T-cell (primary cell): ENCODE measurements at places on chromosomes 3 and 15.

GRCh38 chr15:39154227-39154638, 426.6 kb upstream of the THBS1 start:
- no peak for DNase-seq

DNA sequence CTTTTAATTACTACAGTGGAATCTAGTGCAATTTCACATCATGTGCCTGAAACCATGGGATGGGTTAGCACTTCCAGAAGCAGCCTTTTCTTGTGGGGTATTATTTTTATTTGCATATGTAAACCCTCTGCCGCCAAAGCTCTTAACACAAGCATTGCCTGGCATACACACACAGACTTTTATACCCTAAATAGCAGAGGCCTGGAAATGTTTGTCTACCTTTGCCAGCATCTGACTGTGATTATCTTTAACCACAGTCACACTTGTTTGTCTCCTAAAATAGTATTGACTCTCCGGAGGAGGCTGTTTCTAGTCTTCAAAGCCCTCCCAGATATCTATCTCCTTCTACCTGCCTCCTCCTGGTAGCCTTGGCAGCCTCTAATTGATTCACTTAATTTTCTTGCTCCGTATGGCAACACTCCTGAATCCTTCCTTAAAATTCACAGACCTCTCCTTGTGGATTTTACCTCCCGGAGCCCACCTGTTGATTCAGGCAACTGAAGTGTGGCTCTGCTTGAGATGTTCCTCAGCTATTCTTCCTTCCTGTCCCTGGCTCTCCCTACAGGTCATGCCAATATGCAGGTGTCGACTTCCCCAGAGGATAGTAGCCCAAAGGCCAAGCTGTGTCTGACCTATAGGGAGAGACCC, 127.1 kb upstream of the UMPS start:
- no peak for DNase-seq

DNA sequence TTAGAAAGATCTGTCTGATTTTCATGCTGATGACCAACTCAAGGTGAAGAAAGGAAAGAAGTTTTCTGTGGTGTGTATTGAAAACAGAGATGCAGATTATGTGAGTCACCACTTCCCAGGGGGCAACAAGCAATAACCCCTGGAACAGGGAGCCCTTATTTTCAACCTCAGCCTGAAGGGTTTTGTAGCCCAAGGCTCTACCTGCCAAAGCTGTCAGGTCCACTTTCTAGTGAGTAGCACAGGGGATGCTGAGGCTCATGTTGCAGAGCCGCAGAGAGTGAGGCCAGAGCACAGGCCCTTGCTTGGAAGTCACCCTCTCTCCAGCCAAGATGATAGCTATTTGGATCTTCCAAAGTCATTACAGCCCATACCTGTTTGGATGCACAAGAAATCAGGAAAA, 152.2 kb upstream of the SLC24A5 start:
- no peak for DNase-seq

- no peak for DNase-seq
These were observed 88.6 kb downstream of the GTPBP8 start for GRCh38 chr3:113079218-113079961.

DNA sequence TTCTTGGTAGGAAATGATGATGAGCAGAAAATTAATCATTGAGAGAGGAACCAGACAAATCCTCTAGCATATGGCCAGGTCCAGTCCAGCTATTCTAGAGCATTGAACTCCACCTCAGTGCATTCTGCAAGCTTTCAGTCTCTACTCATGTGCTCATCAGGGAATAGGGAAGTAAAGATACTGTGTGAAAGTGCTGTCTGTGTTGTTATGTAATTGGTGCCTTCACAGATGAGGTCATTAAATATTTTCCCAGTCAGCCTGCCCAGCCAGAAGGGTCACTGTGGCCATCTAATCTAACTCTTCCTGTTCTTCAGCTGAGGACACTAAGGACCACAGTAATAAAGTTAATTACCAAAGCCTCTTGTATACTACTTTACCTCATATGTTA, 28.2 kb downstream of the C3orf62 start:
- no peak for DNase-seq

GRCh38 chr15:57364282-57365007, 11.9 kb upstream of the CGNL1 start:
- DNase-seq, result no peak

GRCh38 chr3:38116471-38117162, 20.3 kb downstream of the ACAA1 start:
- DNase-seq, result no peak

DNA sequence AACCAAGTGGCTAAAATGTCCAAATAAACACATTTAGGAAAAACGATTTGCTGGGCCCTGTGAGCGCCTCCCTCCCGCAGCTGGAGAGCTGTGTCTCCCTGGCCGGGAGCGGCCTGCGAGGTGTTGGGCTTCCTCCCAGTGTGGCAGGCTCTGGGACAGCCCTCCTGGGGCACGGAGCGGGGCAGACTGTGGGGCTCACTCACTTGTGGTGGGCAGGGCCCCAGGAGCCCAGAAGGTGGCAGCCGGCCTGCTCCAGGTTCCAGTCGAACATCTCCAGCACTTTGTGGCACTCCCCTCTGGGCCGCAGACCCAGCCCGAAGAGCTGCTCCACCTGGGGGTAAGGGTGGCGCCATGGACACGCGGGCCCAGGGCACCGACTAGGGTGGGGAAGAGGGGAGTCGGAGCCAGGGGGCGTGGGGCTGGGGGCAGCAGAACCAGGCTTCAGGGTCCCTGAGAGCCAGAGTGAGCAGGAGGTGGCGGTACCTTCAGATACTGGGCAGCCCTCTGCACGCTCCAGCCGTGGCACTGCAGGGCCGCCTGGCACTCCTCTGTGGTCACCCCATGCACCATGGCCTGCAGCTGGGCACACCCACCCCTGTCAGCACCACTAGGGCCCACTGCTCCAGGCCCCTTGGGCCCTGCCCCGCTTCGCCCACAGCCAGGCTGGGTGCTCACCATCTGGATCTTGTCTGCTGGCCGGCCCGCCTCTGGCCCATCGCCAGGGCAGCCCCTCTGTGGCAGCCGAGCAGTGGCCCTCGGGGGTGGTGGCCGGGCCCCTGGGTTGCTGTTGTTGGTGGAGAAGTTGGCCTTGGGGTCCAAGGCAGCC, 41.5 kb downstream of the TNK2 start:
- no peak for DNase-seq

GRCh38 chr3:9473496-9474065, 76.2 kb downstream of the SETD5 start:
- no peak for DNase-seq

DNA sequence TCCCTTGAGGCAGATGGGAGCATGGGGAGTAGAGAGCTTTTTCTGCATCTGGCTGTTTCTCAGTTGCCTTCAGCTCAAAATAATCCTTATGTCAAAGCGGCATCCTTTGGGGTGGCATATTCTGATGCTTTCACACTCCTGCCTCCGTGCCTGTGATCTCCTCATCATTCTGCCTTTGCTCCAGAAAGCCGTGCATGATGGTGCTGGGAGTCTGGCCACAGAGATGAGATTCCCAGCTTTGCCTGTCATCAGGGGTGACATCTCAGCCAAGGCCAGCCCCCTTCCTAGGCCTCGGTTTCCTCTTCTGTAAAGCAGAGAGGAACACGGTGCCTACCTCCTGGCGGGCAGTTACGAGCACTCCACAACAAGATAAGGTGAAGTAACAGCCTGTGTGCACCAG, 96.3 kb upstream of the ALDH1A3 start:
- no peak for DNase-seq

GRCh38 chr3:57227930-57228751, 612 bp downstream of the APPL1 start:
- no peak for DNase-seq

GRCh38 chr3:14479591-14479990, 60.6 kb downstream of the GRIP2 start:
- no peak for DNase-seq

DNA sequence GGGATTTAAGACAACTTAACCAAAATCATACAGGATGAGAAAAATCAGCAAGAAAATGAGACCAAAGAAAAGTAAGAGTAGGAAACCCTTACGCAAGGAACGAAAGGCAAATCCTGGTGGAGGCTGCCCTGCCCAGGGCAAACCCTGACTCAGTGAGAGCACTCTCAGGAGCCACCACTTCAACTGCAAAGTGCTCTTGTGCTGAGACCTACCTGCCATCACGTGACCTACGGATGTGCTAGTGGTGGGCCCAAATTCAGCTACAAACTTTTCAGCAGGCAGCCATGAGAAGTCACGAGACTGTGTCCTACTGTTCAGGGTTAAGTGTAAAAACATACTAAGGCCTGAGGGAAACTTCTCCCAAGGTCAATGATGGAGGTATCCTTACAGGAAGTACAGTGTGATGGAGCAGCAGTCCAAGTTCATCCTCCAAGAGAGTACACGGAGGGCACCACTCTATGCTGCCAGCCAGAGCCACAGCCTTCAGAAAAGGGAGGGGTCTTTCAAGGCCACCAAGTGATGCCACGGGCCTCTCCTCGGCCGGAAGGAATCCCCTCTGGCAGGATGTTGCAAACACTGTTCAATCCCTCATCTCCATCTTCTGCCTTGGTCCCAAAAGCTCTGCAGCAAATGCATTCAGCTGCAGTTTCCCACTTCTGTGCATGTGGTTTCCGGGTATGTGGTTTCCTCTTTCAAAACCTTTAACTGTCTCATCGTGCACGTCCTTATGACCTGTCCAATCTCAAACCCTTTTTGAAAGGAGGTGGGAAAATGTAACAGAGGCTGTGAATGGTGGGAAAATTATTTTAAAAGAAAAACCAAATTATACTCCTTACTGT, 9.5 kb downstream of the CHSY1 start:
- no peak for DNase-seq

GRCh38 chr3:21860082-21860475, 109.1 kb upstream of the ZNF385D start:
- no peak for DNase-seq

- DNase-seq, result no peak
These were observed 42.5 kb upstream of the MYO5C start for GRCh38 chr15:52338058-52338457.

GRCh38 chr3:36366308-36366707, 14.0 kb upstream of the STAC start:
- no peak for DNase-seq

DNA sequence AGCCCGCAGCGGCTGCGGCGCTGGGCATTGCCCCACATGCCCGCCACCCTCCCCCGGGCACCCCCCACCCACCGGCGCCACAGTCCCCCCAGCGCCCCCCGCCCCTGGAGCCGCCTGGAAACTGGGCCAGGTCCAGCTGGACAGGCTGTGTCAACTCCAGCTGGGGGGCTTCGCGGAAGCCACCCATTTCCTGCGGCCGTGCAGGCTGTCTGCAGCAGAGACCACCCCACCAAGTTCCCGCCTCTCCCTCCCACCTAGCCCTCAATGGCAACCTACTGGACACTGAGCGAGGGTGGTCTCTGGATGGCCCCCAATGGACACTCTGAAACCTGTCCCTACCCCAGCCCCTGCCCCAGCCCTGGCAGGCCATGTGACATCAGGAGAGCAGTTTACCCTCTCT, 62.8 kb upstream of the GATA2 start:
- no peak for DNase-seq

- peak; percentile 9 for DNase-seq
These were observed 455 bp upstream of the ABHD17C start for GRCh38 chr15:80694611-80695098.

DNA sequence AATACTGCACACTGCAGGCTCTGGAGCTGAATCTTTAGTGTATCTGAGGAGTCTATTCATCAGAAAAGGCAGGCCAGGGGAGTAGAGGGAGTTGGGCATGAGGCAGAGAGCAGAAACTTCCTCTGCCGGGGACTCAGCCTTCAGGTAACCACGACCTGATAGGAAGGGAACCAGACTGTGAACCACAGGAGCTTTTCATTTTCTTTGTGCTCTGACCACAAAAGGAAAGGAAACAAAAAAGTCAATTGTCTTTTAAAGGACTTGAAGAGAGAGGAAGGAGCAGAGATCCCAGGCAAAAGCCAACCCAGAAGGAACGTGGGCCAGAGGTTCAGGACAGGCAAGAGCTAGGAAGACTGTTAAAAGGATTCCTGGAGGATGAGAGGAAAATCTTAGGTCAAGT, 573.3 kb downstream of the EPHB1 start:
- no peak for DNase-seq

GRCh38 chr3:160112481-160112880, 112.7 kb upstream of the C3orf80 start:
- DNase-seq, result no peak

- DNase-seq, result no peak
These were observed 229.0 kb upstream of the C2CD4B start for GRCh38 chr15:62394079-62394478.

- DNase-seq, result no peak
These were observed 1.4 kb upstream of the NSMCE3 start for GRCh38 chr15:29270976-29271375.

- no peak for DNase-seq
These were observed 125.6 kb downstream of the CADPS start for GRCh38 chr3:62749657-62750056.

- DNase-seq, result no peak
These were observed 88.6 kb downstream of the SLCO3A1 start for GRCh38 chr15:91941871-91942658.

DNA sequence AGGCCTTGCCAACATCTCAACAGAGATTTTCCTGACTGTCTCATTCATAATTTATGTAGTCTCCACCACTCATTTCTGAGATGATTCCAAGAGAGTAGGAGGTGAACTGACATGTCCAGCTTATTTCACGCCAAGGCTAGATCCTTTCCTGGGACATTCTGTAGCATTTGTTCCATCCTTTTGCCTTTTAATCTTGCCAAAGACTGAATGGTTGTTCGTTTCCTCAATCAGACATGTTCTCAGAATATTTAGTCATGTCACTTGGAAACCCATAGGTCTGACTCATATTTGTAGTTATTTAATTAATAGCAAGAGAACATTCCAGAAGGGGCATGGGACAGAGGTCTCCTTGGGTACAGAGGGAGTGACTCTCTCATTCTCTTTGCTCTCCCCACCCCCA, 80.9 kb downstream of the DHX36 start:
- DNase-seq, result no peak

DNA sequence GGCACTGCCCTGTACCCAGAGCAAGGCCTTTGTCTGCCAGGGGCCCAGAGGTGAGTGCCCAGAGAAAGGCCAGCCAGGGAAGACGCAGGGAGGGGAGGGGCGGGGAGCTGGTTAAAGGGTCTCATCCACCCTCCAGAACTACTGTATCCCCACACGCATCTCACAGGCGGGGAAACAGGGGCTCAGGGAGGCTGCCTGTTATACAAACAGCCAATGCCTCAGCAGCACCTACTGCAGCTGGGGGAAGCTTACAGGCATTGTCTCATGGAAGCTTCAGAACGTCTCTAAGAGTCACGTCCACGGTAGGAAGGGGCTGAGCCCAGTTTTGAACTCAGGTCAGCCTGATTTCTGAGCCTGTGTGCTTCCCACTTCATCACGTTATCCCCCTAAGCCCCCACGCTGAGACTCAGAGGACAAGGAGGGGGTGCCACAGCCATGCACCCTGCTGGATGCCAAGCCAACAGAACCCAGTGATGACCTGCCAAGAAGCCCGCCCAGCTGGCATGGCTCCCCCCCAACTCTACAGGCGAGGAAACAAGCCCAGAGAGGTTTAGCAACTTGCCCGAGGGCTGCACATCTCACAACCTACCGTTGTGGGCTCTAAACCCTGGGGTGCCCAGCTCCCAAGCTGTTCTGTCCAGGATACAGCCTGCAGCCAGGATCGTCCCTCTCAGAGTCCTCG, 54.5 kb downstream of the IQSEC1 start:
- DNase-seq, result no peak
